ENCODE measurements at places on chromosomes 11 and 22.
A peak's percentile ranks its signal among the peaks of the same experiment; 100 is the strongest.

DNA sequence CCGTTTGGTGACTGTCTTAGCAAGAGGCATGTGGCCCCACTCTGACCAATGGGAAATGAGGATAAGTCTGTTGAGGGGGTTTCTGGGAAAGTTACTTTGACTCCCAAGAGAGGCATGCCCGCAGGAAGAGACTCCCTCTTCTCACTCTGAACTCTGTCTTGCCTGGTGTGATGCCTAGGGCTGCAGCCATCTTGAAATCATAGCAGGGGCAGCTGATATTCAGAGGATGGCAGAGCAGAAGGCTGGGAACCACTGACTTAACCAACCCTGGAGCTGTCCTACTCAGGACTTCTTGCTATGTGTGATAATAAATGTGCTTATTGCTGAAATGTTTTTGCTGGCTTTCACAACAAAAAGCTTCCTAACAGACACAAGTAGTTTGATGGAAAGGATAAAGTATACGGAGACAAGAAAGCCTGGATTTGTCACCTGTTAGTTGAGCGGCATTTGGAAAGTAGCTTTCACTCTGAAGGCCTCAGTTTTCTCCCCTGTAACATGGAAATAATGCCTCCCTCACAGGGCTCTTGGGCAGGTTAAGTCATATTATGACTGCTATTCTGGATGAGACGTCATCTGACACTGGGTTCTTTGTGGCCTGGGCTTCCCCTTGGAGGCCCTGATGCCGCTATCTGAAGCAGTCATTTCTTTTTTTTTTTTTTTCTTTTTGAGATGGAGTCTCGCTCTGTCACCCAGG, 128.5 kb downstream of the CEP164 start:
- no peak for DNase-seq

DNA sequence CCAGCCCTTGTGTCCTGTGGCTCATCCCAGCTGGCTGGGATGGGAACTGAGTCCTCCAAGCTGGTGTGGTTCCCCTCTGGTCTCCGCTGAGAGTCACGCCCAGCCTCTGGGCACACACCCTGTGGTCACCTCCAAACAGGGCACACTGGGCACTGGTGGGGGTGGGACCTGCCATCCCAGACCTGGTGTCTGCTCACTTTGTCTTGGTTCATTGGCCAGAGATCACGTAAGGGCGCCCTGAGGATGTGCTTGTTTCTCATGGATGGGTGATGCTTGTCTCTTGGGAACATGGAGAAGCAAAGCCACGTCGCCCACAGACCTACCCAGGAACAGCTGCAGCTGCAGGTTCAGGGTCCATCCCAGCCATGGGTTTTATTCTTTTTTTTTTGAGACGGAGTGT, 43.1 kb downstream of the LRP5 start:
- DNase-seq = no peak

DNA sequence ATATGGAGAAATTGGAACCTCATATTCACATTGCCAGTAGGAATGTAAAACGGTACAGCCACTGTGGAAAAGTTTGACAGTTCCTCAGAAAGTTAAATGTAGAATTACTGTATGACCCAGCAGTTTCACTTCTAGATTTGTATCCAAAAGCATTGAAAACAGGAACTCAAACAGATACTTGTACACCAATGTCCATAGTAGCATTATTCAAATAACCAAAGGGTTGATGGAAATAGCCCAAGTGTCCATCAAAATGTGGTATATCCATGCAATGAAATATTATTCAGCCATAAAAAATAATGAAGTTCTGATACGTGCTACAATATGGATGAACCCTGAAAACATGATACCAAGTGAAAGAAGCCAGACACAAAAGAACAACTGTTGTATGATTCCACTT, 17.8 kb downstream of the PRRG4 start:
- no peak for DNase-seq

GRCh38 chr11:69658626-69659450, 16.3 kb downstream of the LTO1 start:
- no peak for DNase-seq

DNA sequence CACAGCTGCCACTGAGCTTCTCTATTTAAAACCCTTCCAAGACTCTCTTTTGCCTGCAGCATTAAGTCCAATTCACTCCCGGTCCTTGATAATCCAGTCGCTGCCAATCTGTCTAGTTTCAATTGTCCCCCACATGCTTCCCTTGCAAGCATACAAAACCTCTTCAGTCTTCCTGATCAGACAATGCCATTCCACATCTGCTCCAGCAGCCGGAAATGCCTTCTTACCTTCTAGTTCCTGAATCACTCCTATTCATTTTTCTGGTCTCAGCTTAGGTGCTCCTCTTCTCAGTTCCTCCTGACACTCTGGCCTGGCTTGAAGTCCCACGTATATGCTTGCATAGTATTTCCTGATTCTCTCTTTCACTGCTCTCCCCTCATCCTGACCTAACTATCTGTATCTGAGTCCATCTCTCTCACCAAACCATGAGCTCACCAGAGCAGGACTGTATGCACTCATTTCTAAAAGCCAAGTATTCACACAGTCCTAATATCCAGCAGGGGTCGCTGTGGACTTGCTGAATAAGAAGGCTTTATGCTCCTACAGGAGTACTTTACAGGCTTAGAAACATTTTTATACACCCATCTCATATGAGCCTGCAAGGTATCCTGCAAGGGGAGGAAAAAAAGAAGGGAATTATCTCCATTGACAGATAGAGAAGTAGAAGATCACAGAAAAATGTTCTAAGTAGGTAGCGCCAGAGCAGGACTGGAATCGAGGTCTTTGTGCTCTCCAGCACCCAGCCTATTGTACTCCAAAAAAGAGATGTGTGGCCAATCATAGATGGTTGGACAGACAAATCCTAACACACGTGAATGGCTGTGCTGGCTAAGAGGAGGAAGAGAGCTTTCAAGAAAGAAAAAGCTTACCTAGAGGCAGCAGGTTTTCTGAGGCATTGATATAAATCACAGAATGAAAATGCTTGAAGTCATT, 19.2 kb downstream of the XRRA1 start:
- peak; percentile 19 for DNase-seq

Data from hypothalamus (tissue), 51 donors.